ENCODE measurements at places on chromosomes 6 and 20. TPM values are rescaled to one million over a fixed set of nuclear protein-coding genes. Genes with fewer than 3 reads are reported as not detected.

DNA sequence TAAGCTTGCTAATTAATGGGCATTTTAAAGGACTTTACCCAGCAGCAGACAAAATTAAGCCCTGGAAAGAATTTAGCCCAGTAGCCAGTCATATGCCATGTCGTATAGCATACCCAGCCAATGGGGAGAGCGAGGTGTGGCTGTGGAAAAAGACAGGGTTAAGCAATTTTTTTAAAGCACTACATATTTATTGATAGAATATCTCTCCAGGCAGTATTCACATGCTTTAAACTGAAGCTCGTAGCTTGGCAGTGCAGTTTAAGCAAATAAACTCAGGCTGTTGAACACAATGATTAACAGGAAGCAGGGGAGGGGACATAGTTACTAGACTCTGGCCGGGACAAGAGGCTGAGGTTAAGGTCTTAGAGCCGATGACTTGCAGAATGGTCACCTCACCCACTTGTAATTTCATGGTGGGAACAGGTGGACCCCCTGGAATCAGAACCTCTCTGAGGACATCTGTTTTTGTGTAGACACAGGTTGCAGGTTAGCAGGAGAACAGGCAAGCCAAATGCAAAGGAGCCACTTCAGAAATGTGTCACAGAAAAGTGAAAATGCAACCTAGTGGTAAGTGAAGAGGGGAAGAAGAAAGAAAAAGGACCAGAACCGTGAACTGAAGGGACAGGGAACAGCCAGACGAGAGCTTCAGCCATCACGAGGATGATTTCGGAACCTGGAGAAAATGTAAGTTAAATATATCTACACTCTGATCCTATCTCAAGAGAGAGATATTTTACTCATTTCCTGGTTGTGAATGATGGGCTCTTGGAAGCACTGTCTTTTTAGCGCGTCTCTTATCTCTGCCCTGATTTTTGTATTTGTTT lies 7.2 kb downstream of the GCNT2 start:
- no peak for DNase-seq

DNA sequence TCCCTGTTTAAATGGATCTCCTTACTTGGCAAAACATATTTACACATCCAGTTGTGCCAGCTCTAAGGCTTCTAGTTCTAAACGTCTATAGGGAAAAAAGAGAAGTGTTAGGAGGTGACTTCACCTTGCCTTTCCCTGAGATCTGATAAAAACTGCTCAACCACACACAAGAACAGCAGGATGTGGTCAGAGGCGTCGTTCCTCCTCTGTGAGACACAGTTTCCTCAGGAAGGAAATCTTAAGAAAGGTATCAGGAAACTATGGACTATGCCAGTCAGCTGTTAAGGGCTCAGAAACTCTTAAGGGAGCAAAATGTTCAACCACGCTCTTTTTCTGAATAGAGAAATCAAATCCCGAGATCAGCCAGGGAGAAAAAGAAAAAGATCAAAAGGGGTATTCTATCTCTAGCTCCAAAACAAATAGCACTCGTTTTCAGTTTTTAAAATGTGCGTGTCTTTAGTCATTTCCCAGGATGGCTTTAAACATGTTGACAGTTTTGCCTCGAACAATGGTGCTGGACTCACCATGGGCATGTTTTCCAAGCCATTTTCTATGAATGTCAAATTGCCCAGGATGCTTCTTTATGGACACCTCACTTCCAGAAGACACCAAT lies 154.5 kb downstream of the HACE1 start:
- DNase-seq, result peak; percentile 33

DNA sequence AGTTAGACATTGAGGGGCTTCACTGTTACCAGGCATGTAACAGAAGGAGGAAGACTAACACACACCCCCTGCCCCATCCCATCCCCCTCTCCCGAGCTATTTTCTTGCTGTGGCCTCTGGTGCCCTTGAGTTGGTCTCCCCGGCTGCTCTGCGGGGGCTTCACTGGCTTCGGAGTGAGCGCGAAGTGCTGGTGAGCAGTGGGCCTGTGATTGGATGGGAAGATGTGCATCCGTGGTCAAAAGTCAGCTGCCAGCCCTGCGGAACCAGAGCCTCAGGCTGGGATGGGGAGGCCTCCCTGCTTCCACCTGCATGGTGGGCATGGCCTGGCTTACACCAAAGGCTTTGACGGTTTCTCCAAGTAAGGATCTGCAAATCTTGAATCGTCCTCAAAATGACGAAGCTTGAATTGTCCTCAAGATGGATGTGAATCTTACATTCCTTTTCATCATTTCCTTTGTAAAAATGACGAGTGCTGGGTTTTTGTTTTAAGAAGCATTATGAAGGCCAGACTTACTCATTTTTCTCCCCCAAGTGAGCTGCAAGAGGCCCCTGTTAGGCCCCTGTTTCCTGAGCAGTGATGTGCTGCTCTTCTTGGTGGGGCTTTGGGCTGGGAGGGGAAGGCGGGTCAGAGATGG lies 23.7 kb downstream of the SPATA2 start:
- no peak for DNase-seq

- DNase-seq, result no peak
Measured at GRCh38 chr6:139126255-139126654, 8.6 kb upstream of the HECA start.

GRCh38 chr6:5736016-5736738 lies 270.5 kb downstream of the NRN1 start:
- no peak for DNase-seq

- no peak for DNase-seq
Measured at GRCh38 chr6:89026151-89026550, 54.4 kb upstream of the PNRC1 start.

GRCh38 chr6:71114986-71115385 lies 158.1 kb upstream of the B3GAT2 start:
- DNase-seq, result no peak

DNA sequence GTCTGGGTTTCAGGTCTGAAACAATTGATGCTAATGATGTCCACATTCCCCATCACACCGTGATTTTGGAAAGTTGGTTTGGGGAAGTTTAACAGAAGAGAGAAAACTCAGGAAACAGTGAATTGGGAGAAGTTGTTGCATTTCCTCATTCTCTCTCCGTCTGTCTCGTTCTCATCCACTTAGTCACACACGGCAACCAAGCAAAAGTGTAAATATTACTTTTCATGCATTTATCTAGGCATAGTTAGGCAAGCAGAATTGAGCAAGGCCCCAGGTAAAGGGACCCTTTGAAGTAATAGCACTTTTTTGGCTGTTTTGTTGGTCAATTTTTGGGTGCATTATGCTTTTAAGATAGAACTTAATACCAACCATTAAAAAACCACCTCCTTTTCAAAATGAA lies 137.0 kb upstream of the SULF2 start:
- DNase-seq, result peak; percentile 68

DNA sequence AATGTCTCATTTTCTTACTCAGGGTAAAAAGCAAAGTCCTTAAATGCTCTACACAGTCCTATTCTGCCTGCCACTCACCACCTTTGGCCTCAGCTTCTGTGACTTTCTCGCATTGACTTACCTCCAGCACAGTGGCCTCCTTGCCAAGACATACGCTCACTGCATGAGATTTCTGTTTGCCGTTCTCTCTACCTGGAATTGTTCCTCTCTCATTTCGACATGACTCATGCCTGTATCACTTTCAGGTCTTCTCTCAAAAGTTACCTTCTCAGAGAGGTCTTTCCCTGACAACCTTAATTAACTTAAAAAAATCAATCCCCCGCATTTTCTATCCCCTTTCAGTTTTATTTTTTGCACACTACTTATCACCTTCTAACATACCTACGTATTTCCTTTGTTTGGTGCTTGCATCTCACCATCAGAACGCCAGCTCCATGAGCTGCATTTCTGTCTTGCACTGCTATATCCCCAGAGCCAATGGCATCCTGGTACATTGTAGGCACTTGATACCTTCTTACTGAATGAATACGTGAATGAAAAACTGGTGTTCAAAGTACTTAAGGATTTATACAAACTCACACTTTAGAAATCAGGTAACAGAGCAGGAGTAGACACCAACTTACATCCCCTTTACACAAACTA lies 24.5 kb downstream of the TENT5A start:
- no peak for DNase-seq

GRCh38 chr6:118980063-118980462 lies 45.1 kb upstream of the MCM9 start:
- no peak for DNase-seq

GRCh38 chr20:47782076-47782475 lies 3.2 kb downstream of the SULF2 start:
- no peak for DNase-seq

- DNase-seq, result no peak
Measured at GRCh38 chr6:154615483-154616025, 105.1 kb upstream of the CNKSR3 start.

GRCh38 chr6:358847-359246 lies 32.7 kb upstream of the IRF4 start:
- DNase-seq, result no peak

- no peak for DNase-seq
Measured at GRCh38 chr6:131159578-131159977, 24.3 kb downstream of the AKAP7 start.

DNA sequence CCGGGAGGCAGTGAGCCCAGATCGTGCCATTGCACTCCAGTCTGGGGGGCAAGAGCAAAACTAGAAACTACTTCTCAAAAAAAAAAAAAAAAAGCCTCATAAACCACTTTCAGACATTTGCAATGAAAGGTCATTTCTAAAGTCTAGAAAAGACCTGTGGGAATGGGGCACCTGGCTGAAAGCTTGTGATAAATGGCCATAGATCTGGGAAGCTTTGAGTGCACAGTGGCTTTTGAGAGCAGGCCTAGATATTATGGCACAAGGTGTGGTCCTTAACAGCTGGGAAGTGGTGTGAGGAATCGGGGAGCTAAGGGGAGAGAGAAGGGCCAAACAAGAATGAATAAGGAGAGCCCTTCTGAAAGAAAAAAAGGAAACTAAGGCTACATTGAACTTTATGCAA lies 33.2 kb downstream of the ID4 start:
- no peak for DNase-seq

- no peak for DNase-seq
Measured at GRCh38 chr6:144920391-144920961, 635.3 kb downstream of the UTRN start.

DNA sequence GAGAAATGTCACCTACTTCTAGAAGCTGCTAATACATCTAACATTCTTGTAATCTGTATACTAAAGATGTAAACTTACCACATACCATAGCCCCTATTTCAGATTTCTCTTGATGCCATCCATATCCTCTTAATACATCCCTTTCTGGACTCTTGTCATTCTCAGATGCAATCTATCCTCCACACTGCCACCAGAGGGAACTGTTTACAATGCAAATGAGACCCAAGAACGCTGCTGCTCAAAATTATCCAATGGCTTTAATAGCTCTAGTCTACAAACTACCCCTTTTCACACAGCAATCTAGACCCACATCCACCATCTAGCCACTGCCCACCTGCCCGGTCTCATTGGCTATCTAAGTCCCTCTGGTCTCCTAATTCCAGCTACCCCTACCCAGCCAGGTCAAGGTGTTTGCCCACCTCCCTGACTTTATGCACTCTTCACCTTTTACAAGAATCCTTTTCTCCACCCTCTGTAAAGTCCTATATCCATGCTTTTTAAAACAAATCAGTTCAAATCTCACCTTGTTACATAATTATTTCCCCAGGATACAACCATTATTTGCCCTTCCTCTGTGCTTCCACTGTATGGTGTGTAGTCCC lies 14.8 kb downstream of the FAXC start:
- DNase-seq, result no peak

DNA sequence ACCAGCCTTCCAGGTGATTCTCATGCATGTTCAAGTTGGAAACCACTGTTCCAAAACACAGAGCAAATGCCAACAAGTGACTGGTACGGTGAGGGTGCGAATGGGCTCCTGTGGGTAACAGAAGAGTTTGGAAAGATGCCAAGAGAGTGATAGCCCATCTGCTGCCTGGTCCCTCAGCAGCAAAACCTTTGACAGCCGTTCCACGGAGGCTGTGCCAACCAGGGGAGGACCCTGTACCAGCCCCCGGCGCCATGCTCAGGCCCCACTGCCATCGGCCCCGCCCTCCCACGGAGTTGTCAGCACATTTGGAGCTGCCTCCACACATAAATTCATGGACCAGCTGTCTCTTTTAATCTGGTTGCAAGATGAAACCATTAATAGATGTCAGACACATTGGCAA lies 4.4 kb upstream of the PTPRT start:
- DNase-seq, result no peak

DNA sequence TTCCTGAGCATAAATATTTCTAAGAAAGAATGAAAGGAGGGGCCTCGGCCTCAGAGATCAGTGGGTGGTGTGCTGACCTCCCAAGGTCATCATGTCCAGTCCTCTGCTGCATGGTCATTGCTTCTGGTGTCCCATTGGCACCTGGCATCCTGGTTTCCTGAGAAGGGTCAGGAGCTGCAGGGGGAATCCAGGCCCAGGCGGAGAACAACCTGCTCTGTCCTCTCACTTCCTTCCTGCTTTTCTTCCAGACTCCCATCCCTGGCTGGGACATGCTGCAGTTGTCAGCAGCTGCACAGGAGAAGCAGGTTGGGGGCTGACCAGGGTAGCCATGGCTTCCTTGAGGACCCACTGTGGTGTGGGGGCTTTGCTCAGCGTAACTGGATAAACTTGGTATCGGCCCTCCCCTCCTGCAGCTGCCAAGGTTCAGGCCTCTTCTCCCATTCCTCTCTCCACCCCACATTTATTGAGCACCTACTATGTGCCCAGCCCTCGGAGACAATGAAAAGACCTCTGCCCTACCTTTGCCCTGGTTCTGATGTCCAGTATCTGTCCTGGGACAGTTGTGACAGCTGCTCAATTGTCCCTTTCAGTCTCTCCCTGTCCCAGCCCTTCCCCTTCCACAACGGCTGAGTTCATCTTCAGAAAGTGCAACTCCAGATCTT lies 155.2 kb downstream of the CEBPB start:
- no peak for DNase-seq

GRCh38 chr6:156782691-156783320 lies 5.6 kb downstream of the ARID1B start:
- no peak for DNase-seq

DNA sequence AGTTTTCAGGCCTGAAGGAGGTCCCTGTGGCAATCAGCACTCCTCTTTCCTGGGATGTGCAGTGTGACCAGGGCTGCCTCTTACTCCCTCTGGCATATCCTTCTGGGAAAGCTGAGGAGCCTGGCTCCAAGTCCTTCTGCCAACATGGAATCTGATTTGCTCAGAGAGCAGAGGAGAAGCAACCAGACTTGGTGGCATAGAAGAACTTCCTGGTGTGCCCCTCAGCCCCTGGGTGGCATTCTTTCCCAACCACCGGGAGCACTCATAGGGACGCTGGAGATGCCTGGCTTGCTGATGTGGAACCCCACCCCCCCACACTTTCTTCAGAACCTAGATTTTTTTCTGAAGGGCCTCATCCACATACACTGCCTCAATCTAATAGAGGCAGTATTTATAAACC lies 107.6 kb upstream of the TRAF3IP2 start:
- DNase-seq, result no peak

- DNase-seq, result no peak
Measured at GRCh38 chr6:170006071-170006899, 254.9 kb downstream of the ERMARD start.

- DNase-seq, result peak; percentile 1
Measured at GRCh38 chr20:45576995-45577394, 2.1 kb downstream of the WFDC8 start.

PACSIN1 gene
- not detected for total RNA-seq

CRISP3 gene
- total RNA-seq, result 7.4 TPM

SERINC3 gene
- 45.7 TPM for total RNA-seq

PRDM13 gene
- not detected for total RNA-seq

GSTA1 gene
- total RNA-seq, result not detected

SPATS1 gene
- not detected for total RNA-seq

MATN4 gene
- total RNA-seq, result 0.99 TPM

BANF2 gene
- total RNA-seq, result not detected

FAM162B gene
- total RNA-seq, result 5.1 TPM

Measured in skin of body (tissue), 3 donors.